PC-3 (cell line): ENCODE measurements at places on chromosomes 6 and 20. TPM values are rescaled to one million over a fixed set of nuclear protein-coding genes. Genes with fewer than 3 reads are reported as not detected.

GRCh38 chr6:54614499-54615195 lies 231.9 kb upstream of the FAM83B start:
- no peak for DNase-seq
- H3K27me3 ChIP-seq = no peaks in the 10 kb centered on the region
- no peak overlapping the region for H3K4me3 ChIP-seq
- H3K36me3 ChIP-seq = no peaks in the 10 kb centered on the region
- H3K27ac ChIP-seq = no peak overlapping the region

- no peak overlapping the region for H3K4me3 ChIP-seq
- DNase-seq = no peak
- no peaks in the 10 kb centered on the region for H3K36me3 ChIP-seq
- H3K4me1 ChIP-seq = no peaks in the 10 kb centered on the region
- no peaks in the 10 kb centered on the region for H3K27me3 ChIP-seq
These were observed 661.2 kb downstream of the EYS start for GRCh38 chr6:65045801-65046200.

DNA sequence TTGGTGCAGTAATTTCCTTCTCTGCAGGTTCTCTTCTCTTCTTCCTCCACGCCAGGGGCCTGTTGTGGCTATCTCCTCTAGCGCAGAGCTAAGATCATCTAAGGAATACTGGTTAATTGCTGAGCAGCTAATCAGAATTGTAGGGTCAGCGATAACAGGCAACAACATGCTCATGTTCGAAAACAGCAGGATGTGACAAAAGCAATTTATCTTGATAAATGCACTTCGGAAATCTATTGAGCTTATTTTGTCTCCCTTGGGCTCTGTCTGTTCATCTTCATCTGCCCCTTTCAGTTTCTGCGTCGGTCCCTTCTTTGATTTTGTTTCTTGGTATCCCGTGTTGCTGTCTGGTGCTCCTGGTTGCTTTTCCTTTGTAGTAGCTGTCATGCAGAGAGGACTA lies 67.3 kb upstream of the MAP3K7 start:
- H3K4me3 ChIP-seq = no peak overlapping the region
- no peak overlapping the region for H3K27ac ChIP-seq
- H3K27me3 ChIP-seq = peaks cover 42% of the 10 kb centered on the region

- no peak overlapping the region for H3K4me3 ChIP-seq
- no peaks in the 10 kb centered on the region for H3K4me1 ChIP-seq
- no peaks in the 10 kb centered on the region for H3K27me3 ChIP-seq
- no peak overlapping the region for H3K27ac ChIP-seq
- no peak for DNase-seq
- H3K36me3 ChIP-seq = no peaks in the 10 kb centered on the region
These were observed 529.6 kb upstream of the RNF217 start for GRCh38 chr6:124432620-124433019.

- H3K27me3 ChIP-seq = no peaks in the 10 kb centered on the region
- H3K4me3 ChIP-seq = peak within 1 kb of the TSS; percentile 73
- H3K36me3 ChIP-seq = no peaks in the 10 kb centered on the region
- no peak within 1 kb of the TSS for H3K27ac ChIP-seq
These were observed at the start of gene STX11 for GRCh38 chr6:144149894-144150709. STX11 (plus strand) TSS chr6:144150517; CDS start chr6:144186628, 36,111 bp downstream.

GRCh38 chr6:150720774-150721233 lies 121.1 kb downstream of the PLEKHG1 start:
- H3K27me3 ChIP-seq = no peaks in the 10 kb centered on the region
- peak; percentile 88 for DNase-seq
- H3K4me1 ChIP-seq = peaks cover 41% of the 10 kb centered on the region
- no peaks in the 10 kb centered on the region for H3K36me3 ChIP-seq

- no peaks in the 10 kb centered on the region for H3K27me3 ChIP-seq
- no peak overlapping the region for H3K4me3 ChIP-seq
- no peak for DNase-seq
These were observed 14.5 kb downstream of the PERP start for GRCh38 chr6:138092686-138093085.

DNA sequence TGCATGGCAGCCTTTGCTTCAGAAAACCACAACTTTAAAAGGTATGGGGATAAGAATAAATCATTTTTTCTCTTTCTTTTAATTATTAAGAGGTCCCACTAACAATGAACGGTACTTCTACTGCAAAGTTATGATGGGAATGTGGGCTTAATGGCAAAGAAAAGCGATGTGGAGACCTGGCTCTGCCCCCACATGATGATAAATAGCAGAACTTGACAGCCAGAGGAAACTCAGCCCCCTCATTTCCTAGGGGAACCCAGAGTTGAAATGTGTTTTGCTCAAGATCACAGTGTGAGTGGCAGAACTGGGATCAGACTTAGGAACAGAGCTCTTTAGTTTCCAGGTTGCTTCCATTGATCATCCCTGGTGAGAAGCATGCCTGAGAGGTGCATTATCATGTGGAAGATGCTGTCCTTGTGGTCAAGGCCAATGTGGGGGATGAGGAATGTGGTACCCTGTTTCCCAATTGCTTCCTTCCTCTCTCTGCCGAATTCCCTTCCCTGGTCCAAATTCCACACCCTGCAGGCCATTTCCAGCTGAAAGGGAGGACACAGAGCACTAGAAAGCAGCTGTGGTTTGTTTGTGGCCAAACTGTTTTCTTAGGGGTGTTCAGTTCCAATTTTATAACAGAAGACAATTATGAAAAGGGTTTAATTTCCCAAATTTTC lies 66.0 kb downstream of the BACH2 start:
- no peak overlapping the region for H3K4me3 ChIP-seq
- H3K27ac ChIP-seq = no peak overlapping the region
- DNase-seq = no peak
- no peaks in the 10 kb centered on the region for H3K27me3 ChIP-seq

- no peaks in the 10 kb centered on the region for H3K4me1 ChIP-seq
- no peak overlapping the region for H3K4me3 ChIP-seq
- H3K36me3 ChIP-seq = no peaks in the 10 kb centered on the region
- no peaks in the 10 kb centered on the region for H3K27me3 ChIP-seq
These were observed 414.1 kb upstream of the FKBP1C start for GRCh38 chr6:62797190-62797589.

DNA sequence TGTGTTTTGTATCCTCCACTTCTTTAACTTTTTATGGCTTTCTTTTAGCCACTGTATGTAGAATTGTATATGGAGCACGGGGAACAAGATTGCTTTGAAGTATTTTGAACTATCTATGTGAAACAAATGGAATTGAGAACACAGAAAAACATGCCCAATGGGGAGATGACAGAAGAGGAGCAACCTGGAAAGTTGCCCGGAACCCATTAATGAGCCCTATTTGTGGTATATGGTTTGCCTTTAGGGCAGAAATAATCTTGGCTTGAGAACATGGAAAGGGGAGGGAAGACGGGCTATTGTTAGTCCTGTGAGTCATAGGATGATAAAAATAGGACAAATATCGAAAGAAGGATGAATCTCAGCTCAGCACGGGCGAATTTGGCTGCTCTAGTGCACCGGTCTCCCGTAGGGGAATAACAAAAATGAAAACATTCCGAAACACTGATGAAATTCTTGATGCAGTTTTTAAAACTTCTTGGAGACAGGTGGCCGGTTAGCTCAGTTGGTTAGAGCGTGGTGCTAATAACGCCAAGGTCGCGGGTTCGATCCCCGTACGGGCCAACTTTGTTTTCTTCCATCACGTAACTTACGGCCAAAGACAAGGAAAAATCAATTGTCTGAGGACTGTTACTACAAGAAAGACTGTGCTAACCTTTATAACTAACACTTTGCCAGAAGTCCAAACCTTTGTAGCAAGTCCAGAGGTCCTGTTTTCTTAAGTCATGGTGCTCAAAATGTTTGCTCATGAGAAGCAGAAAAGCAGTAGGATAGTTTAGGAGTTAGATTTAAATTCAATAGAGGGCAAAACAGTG lies 15.7 kb downstream of the HMGN4 start:
- DNase-seq = peak; percentile 95
- H3K4me1 ChIP-seq = peaks cover 15% of the 10 kb centered on the region
- H3K27me3 ChIP-seq = no peaks in the 10 kb centered on the region
- no peaks in the 10 kb centered on the region for H3K36me3 ChIP-seq
- H3K27ac ChIP-seq = peak overlapping the region; percentile 62

DNA sequence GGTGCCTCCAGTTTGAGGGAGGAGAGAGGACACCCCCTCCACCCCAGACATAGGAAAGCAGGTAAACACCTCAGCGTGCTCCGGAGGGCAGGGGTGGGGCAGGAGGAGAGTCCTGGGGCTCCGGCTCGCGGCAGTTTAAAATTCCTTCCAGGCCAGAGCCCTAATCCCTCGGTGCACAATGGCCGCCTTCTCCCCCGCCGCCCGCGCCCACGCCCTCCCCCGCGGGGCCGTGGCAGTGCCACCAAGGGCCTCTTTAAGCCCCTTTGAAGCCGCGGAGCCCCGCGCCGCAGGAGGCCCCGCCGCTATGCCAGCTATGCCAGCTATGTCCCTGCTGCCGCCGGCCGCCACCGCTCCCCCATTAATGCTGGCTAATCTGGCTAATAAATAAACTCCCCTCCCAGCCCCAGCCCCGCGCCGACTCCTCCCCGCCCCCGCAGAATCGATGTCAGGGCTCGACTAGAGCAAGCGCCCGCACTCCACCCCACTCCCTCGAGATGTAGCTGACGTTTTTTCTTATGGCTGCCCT lies 125.1 kb downstream of the MRPL14 start:
- H3K4me1 ChIP-seq = peaks cover 7% of the 10 kb centered on the region
- peak overlapping the region; percentile 47; the same call in 1 of the 2 replicates for H3K4me3 ChIP-seq
- no peak overlapping the region for H3K27ac ChIP-seq
- no peak for DNase-seq
- no peaks in the 10 kb centered on the region for H3K27me3 ChIP-seq

GRCh38 chr20:25294459-25295385 lies 46.8 kb downstream of the PYGB start:
- H3K4me1 ChIP-seq = peaks cover 4% of the 10 kb centered on the region; the same call in 1 of the 2 replicates
- H3K27ac ChIP-seq = no peak overlapping the region
- no peak overlapping the region for H3K4me3 ChIP-seq
- no peaks in the 10 kb centered on the region for H3K27me3 ChIP-seq

SDHAF4 gene
- total RNA-seq = 1.5 and 6.2 TPM in 2 replicates

TSBP1 gene
- not detected in 2 replicates for total RNA-seq

DNA sequence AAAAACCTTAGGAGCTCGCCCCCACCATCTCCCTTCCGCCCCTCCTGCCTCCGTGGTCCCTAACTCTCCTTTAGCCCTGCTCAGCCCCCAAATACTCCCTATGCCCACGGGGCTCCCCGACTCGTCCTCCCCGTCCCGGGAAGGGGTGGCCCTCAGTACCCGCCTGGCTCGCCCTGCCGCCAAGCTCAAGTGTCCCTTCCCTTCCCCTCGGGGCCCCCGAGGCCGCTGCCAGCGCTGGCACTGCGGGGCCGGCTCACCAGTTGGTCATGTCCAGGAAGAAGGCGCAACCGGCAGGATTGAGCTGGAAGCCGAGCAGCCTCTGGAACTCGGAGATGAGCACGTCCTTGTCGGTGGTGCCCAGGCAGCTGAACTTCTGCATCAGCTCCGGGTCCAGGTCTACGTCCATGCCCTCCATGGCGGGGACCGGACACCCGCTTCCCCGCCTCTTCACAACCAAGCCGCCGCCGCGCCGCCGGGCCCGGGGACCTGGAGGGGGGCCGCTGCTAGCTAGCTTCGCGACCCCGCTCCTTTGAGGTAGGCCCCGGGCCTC lies 303 bp downstream of the ILRUN start:
- peak; percentile 24 for DNase-seq
- H3K4me3 ChIP-seq = peak overlapping the region; percentile 87
- H3K27ac ChIP-seq = peak overlapping the region; percentile 8; the same call in 1 of the 2 replicates
- H3K36me3 ChIP-seq = 0 out of 2 replicates have a peak, but pooled peaks cover 3% of the 10 kb centered on the region

DNA sequence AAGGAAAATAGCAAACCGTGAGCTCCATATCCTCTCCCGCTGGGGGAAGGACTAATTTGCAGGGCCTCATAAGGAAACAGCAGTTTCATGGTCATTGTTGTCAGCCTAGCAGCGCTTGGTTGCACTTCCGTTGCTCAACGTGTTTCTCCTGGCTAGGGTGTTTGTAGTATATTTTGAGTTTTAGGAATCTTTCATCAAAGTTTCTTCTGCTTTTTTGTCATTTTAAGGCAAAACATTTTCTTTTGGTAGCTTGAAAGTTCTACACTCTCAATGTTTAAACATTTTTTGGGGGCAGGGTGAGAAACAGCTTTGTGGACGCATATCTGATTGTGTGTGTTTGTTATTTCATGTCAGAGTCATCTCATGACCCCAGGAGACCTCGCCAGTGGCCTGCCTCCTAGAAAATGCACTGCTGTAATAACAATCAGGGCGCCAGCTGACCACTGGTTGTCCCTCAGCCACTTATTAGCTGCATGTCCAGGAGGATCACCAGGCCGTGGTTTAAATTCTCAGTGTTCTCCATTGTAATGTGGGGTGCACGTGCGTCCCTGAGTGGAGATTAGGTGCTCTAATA lies 20.6 kb downstream of the JARID2 start:
- DNase-seq = no peak
- no peak overlapping the region for H3K4me3 ChIP-seq
- no peaks in the 10 kb centered on the region for H3K4me1 ChIP-seq
- H3K27ac ChIP-seq = no peak overlapping the region
- H3K27me3 ChIP-seq = no peaks in the 10 kb centered on the region

DNA sequence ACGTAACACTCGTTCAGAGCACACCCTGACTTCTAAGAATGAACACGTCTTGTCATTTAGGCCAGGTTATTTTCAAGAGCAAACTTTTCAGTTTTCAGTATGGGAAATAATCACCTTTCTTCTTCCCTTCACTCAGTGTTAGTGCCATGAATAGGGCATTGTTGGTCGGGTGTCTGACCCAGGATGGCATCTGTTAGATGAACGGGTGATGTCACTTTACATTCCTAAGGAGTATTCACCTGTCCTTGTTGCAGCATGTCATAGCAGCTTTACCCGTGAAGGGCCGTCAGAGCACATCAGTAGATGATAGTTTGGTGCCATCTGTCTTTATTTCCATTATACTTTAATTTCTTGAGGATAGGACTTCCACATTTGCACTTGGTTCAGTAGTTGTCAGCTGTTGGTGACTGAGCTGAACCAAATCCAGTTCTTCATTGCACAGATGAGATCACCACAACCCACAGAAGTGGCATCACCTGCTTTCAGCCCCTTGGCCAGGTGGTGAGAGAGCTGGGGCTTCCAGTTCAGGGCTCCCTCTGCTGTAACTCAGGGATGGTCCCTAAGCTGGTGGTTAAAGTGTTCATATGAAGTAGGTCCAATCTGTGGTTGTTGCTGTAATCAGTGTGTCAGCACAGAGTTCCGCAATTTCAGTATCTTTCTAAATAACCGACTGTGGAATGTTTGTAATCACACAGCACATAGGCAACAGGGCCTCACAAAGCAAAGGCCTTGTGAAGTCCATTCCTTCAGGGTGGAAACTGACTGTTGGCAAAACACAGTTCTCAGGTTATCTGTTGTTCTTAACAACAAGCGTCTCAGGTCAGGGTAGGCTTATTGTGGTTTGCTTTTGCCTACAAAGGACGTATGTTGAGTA lies 68.2 kb downstream of the FAM120B start:
- no peaks in the 10 kb centered on the region for H3K36me3 ChIP-seq
- no peak for DNase-seq
- no peak overlapping the region for H3K27ac ChIP-seq
- H3K4me1 ChIP-seq = peaks cover 5% of the 10 kb centered on the region; the same call in 1 of the 2 replicates

C20orf202 gene
- total RNA-seq = not detected in 2 replicates

DNA sequence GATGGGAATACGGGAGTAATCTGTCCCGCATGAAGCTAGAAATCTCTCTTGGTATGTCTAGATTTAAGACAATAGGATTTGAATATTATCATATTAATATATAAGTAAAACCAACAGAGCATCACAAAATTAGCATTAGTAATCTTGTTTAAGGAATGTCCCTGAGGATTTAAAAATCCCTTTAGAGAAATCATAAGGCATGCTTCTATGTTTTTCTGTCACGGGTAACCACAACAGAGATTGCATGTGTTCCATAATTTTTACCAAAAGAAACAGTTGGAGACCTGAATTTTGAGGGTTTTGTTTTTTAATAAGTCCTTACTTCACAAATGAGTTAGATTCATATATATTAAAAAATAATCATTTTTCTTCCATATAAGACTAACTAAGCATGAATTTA lies 146.8 kb downstream of the GJA1 start:
- no peak overlapping the region for H3K27ac ChIP-seq
- no peaks in the 10 kb centered on the region for H3K27me3 ChIP-seq
- H3K4me1 ChIP-seq = no peaks in the 10 kb centered on the region
- H3K4me3 ChIP-seq = no peak overlapping the region
- no peak for DNase-seq

HLA-DOA gene
- not detected in 2 replicates for total RNA-seq
